Skeletal muscle cell (primary cell): ENCODE measurements at places on chromosomes 3 and 15.

DNA sequence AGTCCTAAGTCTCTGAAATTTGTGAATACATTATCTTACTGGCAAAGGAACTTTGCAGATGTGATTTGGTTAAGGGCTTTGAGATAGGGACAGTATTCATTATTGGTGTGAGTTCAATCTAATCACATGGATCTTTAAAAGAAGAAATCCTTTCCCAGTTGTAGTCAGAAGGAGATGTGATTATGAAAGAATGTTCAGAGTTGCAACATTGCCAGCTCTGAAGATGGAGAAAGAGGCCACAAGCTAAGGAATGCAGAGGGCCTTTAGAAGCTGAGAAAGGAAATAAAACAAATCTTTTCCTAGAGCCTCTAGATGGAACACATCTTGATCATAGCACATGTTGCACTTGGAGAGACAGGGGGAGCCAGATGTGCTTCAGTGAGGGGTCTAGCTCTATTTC is 27.7 kb upstream of the SIAH2 start:
- DNase-seq = no peak

- peak; percentile 90 for DNase-seq
Measured at GRCh38 chr15:45454814-45455213, 67.7 kb downstream of the SLC30A4 start.

- DNase-seq = no peak
Measured at GRCh38 chr3:183313351-183313750, 60.3 kb downstream of the B3GNT5 start.

DNA sequence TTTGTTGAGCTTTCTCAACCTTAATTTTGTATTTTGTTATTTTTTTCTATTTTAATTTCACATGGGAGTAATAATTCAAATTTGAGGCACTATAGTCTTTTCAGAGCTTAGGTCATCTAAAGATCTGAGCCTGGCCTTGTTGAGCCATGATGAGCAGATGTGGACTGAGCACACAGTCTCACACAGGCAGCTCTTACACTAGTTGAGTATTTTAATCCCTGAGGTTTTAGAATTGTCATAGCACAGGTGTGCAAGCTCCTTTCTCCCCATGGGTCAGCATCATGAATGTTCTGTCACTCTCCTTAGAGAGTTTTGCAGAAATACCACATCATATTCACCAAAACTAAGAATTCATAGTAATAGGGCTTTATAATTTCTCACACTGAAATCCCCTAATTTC is 4.9 kb downstream of the ZBTB38 start:
- DNase-seq = no peak

DNA sequence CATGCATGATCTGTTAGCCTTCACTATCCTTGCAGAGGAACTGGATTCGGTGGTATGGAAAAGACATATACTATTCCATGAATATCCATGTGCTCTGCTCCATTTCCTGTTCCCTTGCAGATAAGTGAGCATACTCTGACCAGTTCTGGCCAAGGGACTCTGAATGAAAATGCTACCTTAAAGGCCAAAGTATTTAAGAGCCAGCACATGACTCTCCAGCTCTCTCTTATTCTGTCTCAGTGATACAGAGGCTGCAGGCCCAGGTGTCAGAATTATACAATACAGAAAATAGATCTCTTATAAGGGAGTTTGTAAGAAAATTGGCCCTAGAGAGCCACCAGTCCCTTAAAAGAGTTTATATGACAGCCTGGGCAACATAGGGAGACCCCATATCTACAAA is 779.7 kb upstream of the CFAP20DC start:
- DNase-seq = no peak
